ENCODE measurements at places on chromosomes 11 and 22.

DNA sequence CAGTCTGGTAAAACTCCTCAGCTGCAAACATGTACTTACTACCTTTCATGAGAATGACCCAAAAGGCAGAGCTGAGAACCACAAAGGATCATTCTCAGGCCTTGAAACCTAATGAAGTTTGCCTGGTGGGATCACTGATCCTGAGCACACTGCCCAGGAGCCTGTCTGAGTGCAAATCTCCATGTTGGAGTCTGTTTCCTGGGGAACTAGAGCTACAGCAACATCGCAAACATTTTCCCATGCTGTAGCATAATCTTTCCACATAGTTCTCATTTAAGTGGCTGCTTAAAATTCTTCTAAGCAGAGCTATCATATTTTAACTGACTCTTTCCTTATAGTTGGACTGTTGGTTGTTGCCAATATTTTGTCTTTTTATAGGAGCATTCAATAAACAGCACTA lies 58.5 kb downstream of the GUCY1A2 start:
- peak; percentile 72 for DNase-seq

DNA sequence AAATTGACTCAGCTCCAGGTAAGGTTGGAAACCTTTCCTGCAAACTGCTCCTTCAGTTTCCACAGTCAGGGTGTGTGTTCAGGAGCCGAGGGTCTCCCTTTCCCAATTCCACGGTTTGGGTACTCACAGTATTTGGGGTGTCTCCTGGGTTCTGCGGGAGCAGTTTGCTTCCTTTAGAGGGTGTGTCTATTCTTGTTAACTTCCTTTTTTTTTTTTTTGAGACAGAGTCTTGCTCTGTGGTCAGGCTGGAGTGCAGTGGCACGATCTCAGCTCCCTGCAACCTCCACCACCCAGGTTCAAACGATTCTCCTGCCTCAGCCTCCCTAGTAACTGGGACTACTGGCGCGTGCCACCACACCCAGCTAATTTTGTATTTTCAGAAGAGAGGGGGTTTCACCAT lies 251.4 kb downstream of the LUZP2 start:
- DNase-seq, result no peak

- DNase-seq, result no peak
Observed at GRCh38 chr11:98207086-98207485, 813.7 kb upstream of the CNTN5 start.

- no peak for DNase-seq
Observed at GRCh38 chr11:17221968-17222367, 14.2 kb upstream of the PIK3C2A start.

DNA sequence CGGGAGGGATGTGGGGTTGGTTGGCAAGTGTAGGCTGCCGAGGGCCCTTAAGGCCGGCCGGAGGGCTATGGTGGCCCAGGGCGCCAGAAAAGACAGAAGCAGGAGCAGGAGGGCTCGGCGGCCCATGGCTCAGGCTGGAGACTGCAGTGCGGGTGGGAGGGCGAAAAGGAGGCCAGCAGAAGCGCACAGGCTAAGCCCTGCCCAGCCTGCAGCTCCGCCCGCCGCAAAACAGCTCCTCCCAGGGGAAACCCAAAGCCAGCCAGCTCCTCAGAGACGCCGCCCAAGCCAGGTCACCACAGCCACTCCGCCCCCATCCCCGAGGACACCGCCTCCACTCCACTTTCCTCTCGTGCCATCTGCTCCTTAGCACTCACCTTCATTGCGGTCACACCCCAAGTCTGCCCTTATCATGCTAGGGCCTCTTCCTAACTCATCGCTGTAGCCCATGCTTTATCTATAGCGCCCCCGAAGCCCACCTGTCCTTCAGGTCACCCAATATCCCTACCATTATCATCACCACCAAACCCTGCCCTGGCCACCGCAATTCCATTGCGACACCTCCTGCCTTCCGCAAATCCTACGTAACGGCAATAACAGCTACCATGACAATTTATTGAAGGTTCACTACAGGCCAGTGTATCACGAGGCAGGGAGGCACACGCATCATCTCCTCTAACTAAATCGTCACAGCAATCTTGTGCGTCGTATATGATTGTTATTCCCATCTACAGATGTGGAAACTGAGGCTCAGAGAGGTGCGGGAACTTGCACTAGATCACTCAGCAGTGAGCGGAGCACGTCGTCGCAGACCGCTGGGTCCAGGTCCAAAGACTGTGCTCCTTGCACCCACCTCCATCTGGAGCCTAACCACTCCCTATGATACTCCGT lies at the start of gene PRCP:
Gene PRCP, minus strand, starts transcription at position 154 of the 888 bp plus-strand sequence. Its CDS starts 28 bp downstream, at position 126.
- peak; percentile 52 for DNase-seq

DNA sequence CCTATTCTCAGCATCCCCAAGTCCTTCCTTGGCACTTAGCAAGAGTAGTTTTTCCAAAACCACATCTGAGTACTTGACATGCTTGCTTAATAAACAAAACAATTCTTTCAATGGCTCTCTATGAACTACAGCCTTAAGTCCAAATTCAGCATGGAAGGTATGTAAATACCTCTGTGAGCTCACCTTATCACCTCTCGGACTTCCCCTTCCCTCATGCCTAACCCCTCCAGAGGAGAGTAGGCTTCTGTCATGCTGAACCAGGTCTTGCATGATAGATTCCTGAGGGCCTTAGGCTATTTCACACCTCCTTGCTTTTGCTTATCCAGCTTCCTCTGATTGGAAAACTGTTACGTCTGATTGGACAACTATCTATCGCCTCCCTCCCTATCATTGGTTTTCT lies 312.9 kb upstream of the CCDC90B start:
- DNase-seq, result no peak

- no peak for DNase-seq
Observed at GRCh38 chr11:132670921-132671675, 861.2 kb downstream of the OPCML start.

GRCh38 chr11:5046226-5046625 lies at the start of gene OR52J3:
Gene OR52J3 (plus strand): TSS chr11:5046526. CDS start chr11:5046526, 0 bp downstream.
- no peak for DNase-seq

- no peak for DNase-seq
Observed at GRCh38 chr22:35215993-35216392, 41.3 kb upstream of the HMGXB4 start.

DNA sequence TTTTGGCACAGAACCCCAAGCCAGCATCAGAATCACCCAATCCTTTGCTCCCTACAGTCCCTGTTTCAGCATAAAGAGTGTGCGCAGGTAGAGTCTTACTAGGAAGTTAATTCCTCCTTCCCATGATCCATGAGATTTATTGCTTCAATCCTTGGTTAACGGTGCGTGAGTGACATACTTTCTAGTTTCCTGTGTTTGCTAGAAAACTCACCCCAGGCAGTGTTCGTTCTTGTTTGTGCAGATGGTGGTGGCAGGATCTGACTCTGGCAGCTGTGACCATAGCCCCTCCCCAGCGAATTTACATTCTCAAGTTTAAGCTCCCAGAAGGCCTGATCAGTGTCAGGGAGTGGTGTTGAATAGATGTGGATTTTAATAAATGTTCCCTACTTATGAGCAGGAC lies 106.7 kb upstream of the CCT8L2 start:
- DNase-seq, result no peak

- no peak for DNase-seq
Observed at GRCh38 chr11:35629511-35629910, 11.3 kb downstream of the FJX1 start.

DNA sequence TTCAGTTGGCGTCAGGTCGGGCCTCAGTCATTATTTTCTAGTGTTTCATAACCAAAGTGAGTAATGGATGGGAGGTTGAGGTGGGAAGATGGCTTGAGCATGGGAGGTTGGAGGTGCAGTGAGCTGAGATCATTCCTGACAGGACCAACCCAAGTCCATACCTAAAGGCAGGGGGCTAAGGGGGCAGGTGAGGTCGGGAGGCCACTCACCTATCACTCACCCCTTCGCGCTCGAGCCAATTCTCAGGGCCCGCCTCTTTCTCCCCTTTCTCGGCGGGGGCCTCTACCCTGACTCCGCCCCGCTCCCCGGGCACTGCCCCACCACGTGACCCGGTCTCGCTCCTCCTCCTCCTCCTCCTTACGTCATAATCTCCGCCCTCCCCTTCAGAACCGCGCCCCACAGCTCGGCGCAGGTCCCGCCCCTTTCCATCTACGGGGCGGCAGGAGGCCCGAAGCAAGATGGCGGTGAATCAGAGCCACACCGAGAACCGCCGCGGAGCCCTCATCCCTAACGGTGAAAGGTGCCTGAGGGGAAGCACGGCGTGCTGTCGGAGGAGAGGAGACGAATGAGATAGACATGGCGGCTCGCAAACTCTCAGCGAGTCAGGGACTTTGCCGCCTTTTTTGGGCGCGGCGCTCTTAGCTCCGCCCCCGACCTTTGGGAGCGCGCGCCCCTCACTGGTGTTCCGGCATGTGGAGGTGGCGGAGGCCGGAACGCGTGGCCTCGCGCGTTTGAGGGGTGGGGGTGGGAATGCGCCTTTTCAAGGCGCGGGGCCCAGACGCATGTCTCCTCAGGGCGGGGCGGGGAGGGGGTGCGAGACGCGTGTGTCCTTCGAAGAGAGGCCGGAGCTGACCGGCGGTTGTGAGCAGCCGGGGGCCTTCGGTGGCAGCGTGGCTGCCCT lies at the start of gene WBP2NL:
Gene WBP2NL, plus strand, starts transcription at position 428 of the 901 bp plus-strand sequence. Its CDS starts 31 bp downstream, at position 459.
- DNase-seq, result peak; percentile 29

GRCh38 chr11:37762079-37762478 lies 1164.0 kb upstream of the RAG2 start:
- DNase-seq, result no peak

DNA sequence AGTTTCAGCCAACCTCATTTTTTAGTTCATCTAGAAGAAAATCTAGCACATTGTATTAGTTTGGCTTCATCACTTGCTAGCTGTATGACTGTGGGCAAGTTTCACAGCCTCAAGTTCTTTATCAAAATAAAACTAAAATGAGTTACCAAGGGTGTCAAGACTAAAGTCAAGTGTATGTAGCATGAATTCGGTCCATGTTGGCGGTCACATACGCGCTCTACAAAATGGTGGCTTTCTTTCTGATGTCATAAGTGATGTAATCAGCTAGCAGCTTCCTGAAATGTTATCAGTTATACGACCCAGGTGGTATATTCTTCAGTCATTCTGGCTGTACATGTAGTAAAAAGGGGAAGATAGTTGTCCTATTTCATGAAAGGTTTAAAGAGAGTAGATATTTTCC lies 50.5 kb downstream of the POLD3 start:
- DNase-seq, result no peak

DNA sequence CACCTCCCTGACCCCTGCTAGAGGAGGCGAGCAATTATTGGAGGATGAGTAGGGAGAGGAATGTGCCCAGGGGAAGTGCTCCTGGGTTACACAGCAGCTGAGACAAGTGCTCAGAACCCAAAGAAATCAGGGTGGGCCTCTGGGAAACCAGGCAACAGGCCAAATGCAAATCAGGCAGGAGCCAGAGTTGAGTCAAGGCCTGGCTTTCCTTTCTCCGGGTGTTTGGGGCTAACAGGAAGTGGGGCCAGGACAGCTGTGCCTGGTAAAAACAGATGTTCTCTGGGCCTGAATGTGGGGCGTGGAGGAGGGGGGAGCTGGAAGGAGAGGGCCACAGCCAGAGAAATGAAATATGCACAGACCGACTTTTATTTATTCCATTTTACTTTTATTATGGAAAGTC lies 22.0 kb downstream of the MFNG start:
- no peak for DNase-seq

- no peak for DNase-seq
Observed at GRCh38 chr22:49300951-49301397, 526.7 kb downstream of the BRD1 start.

DNA sequence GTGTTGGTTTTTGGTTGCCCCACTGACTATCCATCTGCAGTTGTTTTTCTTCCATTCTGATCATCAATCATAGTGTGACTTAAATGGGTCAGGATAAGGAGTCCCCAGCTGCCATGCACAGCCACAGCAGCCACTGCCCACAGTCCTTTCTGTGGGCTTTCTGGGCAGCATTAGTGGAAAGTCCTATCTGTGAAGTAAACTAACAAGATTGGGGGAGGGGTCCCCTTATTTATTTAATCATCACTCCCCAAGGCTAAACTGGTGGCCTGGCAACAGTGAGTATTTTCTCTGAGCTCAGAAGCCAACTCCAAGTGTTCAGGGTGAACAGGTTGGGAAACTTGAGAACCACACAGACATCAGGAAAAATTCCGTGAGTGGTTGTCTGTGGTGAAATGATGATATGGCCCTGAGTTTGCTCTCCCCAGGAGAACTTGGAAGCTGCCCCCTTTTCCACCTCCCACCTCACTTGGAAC lies 145.0 kb downstream of the CCDC34 start:
- peak; percentile 85 for DNase-seq

- no peak for DNase-seq
Observed at GRCh38 chr11:131303611-131304119, 66.8 kb upstream of the NTM start.

DNA sequence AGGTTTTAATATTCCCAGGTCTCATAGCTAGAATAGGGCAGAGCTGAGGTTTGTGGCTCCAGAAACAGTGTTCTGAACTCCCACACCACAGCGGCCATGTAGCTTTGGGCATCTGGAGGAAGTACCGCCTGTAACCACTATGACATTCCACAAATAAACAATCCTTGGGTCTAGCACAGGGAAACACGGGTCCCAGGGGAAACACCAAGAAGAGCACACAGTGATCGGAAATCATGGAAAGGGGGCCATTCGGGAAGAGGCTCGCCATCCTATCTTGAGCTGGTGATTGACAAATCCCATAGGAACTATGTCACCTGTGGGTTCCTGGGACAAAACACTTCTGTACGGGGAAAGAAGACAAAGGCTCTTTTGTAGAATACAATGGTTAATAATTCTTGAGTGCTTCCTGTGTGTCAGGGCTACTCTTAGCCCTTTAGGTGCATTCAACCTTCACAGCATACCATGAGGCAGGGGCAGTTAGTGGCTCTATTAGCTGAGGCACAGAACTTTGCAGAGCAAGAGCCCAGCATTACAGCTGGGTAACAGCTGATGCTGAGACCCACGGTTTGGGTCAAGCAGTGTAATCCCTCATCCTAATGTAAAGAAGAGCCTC lies 514.2 kb downstream of the NTM start:
- DNase-seq, result no peak

- DNase-seq, result no peak
Observed at GRCh38 chr11:128164080-128164741, 423.1 kb downstream of the ETS1 start.

DNA sequence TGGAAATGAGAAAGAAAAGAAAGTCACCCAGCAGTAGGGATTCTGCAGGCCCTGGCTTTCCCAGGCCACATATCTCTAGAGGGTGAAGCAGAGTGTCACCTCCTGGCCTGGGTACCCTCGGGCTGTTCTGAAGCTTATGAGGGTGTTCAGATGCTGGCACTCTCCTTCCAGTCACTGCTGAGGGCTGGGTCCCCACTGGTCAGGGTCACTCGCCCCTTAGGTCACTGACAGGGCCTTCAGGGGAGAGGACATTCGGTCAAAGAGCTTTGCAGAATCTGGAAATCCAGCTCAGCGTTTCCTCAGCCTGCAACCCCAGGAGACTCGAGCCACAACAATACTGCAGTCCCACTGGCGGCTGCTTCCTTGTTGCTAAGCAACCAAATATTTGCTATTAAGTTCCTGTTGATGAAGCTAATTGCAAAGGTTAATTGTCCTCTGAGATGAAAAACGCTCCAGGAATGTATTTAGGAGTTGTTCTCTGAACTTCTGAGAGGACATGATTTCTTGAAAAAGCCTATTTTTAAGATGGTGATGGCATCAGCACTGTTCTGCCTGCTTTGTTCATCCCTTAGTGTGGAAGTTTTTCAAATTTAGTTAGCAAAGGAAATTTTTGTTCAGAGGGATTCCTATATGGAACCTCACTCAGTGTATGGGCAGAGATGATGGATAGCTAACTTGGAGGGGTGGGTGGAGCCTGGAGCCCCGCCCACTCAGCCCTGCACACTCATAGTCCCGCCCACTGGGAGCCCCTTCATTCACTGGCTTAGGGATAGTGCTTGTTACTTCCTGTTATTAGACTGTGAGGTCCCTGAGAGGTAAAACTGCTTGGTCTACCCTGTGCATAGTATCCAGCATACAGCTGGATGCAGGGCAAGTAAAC lies 109.2 kb downstream of the CSNK2A3 start:
- DNase-seq, result peak; percentile 3

GRCh38 chr11:70740488-70740851 lies 342.1 kb downstream of the CTTN start:
- no peak for DNase-seq

All from GM04503 (cell line).